ENCODE measurements at places on chromosomes 11 and 22.

GRCh38 chr11:84173078-84173477 lies 886.9 kb upstream of the CCDC90B start:
- no peak for DNase-seq

DNA sequence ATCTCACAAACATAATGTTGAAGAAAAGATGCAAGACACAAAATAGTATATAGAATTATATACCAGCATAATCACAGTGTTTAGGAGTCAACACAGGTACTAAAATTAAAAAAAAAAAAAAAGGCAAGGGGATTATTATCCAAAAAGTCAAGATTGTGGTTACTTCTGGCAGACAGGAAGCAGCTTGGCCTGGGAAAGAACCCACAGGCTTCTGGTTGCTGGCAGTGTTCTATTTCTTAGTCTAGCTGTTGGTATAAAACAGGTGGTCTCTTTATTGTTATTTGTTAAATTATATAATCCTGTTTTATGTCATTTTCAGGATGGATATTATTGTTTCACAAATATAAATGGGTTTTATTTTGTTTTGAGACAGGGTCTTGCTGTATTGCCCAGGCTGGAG lies 54.0 kb downstream of the C11orf58 start:
- no peak for DNase-seq

DNA sequence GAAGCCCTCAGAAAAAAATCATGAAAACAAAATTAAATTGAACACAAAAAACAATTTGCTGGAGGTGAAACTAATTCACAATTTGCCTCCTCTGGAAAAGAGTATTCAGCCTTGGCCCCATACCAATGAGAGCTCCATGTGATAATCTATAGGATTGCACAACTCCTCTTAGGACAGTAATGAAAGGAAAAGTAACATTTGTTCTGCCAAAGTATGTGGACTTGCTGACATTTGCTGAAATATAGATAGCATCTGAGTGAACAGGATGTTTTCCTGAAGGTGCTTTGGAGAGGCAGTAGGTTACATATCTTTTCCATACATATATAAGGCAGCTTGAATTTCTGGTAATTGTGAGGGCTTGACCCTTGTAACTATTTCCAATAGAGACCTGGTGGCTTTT lies 122.8 kb downstream of the OR4C45 start:
- DNase-seq = no peak

DNA sequence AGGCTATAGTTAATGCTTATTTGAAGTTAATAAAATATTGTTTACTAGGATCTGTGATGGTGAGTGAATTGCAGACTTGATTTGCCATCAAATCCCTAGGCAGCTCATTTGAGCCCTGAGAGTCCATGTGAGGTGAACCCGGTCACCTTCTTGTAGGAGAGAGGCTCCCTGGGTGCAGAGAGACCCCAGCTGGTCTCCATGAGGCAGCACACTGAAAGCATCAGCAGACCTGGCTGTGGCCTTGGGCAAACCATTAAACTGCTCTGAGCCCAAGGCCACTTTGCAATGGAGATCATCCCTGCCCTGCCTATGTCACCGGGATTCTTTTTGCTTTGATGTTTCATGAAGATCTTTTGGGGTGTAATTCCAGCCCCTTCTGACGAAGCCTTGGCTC lies 125.2 kb downstream of the MICAL2 start:
- no peak for DNase-seq

DNA sequence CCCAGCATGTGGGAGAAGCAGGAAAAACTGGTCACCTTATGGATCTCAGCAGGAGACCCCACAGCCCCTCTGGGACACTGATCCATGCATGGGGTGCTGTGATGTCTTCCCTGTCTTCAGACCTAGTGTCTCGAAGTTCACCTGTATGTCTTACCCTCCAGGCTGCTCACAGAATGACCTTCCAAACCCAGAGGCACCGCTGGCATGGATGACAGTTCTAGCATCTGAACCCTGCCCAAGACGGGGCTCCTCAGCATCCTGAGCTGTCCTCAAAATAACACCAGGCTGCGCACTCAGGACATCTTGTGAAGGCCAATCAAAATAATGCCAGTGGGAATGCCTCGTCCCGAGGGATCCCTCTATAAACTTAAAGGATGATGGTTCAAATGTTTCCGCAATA lies 824.9 kb downstream of the TBC1D22A start:
- DNase-seq = no peak

DNA sequence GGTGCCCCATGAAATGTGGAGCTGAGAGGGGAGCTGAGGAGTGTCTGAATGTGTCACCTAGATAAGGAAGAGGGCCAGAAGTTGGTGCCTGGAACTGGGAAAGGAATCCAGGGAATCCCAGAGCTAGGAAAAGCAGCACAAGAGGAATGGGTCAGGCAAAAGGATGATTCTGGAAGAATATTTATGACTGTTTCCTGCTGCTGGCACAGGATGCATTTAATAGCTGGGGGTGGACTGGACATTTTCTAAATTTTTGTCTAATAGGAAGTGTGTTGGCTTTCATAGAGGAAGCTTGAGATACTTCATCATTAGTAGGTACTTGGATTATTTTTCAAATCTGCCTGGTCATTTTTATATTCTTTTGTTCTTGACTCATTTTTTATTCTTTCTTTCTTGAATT lies 17.4 kb upstream of the MRGPRX2 start:
- no peak for DNase-seq

GRCh38 chr11:85028329-85029101 lies 598.6 kb downstream of the DLG2 start:
- DNase-seq = no peak

GRCh38 chr11:117519170-117519569 lies 191.5 kb downstream of the CEP164 start:
- DNase-seq = no peak

DNA sequence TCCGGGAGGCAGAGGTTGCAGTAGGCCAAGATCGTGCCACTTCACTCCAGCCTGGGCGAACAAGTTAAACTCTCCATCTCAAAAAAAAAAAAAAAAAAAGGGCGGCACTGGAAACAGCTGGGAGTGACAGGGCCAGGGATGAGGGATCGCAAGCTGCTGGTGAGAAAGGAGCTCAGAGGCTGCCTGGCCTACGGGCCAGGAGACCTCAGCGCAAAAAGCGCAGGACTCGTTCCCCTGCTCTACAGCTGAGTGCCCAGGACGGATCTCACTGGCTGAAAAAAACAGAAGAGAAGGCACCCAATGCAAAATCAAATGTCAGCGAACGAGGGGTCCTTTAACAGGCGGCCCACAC lies 650 bp upstream of the NUP50 start:
- no peak for DNase-seq

DNA sequence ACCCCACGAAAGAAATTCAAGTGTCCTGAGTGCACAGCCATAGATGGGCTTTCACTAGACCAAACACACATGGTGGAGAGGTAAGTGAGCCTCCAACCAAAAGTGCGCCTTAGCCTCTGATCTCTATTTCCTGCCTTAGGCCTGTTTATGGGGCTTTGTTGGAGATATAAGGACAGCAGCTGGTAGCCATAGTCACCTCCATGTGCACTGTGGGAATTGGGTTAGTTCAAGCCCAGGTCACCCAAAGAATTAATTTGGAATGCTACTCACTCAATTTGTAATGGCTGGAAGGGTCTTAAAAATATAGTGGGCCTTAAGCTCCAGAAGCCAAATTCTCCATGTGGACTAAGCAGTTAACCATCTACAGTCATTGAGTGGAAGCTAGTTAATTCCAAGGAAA lies 73.6 kb downstream of the ALX4 start:
- no peak for DNase-seq

GRCh38 chr11:116334596-116334995 lies 438.2 kb downstream of the BUD13 start:
- no peak for DNase-seq

DNA sequence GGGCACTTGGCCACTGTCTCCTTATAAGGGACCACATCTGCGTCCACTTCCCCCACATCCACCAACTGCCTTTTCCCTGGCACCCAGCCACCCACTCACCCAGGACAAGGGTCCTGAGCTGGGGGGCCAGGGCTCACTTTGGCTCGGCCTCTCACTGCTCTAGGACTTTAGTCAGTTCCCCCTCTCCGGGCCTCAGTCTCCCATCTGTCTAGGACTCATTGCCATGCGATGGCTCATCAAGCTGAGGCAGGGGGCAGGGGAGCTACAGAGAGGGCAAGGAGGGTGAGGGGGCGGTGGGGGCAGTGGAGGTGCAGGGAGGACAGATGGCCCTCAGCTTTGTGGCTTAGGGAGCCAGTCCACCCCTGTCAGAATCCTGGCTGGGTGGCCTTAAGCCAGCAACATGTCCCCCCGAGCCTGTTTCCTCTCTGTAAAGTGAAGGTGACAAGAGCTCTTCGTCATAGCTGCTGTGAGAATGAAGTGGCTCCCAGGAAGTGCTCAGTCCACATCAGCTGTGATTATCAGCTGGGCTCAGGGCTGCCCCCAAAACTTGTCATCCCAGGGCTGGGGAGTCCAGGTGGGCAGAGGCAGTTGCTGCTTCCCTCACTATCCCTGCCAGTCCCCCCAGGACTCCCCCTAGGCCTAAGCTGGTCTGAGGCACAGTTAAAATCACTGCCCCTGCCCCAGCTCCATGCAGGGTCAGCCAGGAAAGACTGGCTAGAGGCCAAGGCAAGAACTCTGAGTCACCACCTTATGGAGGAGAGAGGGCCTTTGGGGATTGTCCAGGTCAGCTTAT lies 14.9 kb downstream of the RAC2 start:
- DNase-seq = no peak

- no peak for DNase-seq
These were observed 287.4 kb upstream of the PDGFD start for GRCh38 chr11:104451197-104451893.

- no peak for DNase-seq
These were observed 1.0 kb downstream of the CTR9 start for GRCh38 chr11:10752061-10752460.

DNA sequence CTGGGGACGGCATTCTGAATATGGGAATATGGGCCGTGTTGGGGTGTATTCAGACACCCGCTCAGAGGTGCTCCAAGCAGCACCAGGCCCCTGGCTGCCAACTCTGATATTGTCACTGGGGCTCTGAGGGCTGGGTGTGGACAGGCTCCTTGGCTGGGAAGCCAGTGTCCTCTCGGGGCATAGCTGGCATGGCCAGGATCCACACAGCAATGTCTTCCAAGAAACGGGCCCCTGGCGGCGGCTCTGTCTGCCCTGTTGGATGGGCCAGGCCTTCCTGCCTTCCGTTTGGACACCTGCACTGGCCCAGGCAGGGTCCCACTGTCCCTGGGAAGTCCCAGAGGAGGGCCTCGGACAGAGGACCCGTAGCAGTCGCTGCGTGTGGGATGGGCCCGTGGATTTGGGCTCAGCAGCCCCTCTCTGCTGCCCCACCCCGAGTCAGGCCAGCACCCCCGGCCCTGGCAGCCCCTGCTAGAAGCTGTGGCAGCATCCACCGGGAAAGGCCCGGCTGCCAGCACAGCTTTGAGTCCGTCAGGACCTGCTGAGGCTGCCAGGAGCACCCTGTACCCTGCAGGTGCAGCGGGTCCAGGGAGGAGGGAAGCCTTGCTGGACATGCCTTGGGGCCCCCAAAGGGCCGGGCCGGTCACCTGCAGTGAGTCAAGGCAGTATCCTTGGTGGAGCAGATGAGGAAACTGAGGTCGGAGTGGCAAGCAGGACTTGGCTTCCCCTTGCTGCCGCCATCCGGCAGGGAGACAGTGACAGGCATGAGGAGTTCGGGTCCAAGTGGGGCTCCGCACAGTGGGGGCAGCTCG lies 4.1 kb downstream of the PANX2 start:
- DNase-seq = no peak

DNA sequence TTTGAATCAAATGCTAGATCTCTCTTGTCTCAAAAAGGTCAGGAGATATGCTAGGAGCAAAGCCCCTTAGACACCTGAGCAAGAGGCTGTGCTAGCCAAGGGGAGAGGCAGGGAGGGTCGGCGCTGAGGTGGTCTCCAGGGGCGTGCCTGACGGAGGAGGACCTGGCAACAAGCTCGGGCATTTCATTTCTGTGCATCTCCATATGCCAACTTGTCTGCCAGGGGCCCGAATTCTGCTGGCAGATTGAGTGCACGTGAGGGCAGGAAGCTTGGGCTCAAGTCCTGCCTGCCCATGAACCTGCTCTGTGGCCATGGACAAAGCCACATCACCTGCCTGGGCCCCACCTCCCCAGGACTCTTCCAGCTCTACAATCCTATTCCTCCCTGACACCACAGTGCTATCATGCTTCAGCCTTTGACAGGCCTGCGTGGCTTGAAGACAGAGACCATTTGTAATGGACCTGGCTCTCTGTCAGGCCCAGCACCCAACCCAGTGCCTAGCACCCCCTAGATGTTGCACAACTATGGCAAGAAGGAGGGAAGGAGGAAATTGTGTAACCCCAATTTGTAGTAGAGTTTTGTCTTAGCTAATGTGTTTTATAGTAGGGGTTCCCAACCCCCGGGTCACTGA lies 16.3 kb upstream of the VSIG10L2 start:
- DNase-seq = no peak

- no peak for DNase-seq
These were observed 319.3 kb downstream of the DCDC1 start for GRCh38 chr11:31050061-31050765.

DNA sequence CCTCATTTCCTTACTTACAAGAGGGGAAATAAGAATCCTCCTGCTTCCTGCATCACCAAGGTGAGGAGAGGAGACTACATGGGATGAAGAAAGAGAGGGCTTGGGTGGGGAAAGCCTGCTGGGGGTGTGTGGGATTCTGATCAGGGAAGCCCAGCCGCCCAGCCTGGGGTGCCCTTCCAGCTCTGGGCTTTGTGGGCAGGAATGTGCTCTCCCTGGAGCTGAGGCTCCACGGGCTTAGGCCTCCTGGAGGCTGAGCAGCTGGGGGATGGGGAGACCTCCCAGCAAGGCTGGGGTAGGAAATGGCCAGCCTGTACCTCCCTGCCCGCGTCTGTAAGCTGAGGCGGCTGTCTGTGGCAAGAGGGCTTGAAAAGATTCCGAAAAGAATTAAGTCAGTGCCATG lies 206.1 kb downstream of the GRIK4 start:
- DNase-seq = no peak

- DNase-seq = no peak
These were observed 97.8 kb upstream of the CSNK2A3 start for GRCh38 chr11:11450744-11451362.

DNA sequence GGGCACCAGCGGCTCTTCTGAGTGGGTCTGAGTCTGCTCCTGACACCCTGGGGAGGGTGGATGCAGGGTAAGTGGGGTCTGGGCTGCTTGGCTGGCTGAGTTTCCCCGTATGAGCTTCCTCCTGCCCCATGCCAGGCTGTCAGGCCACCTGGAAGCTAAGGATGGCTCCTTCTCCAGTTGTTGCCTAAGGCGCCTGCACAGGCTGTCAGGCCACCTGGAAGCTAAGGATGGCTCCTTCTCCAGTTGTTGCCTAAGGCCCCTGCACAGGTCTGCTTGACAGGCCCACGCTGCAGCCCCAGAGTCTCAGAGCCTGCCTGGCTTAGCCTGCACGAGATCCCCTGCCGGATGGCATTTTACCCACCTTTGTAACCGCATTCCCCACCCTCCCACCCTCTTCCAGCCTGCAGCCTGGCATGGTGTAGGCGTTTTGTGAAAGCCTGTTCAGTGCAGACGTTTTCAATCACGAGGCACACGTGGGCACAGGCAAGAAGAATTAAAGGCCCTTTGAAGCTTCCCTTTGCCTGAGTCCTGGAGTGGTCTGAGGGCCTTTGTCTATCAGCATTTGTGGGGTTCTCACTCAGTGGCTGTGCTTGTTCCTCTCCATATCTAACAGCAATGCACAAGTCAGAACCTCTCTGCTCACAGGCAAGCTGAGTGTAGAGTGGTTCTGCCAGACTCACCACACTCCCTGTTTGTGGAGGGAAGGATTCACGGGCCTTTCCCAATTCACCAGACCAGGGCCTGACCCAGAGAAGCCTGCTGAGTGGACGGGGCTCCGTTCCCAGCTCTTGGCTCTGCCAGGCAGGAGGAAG lies 40.2 kb upstream of the B3GAT1 start:
- no peak for DNase-seq

GRCh38 chr11:131823772-131824171 lies 453.4 kb downstream of the NTM start:
- DNase-seq = no peak

GRCh38 chr22:50621356-50621880 lies 6.5 kb downstream of the ARSA start:
- peak; percentile 21 for DNase-seq

Measured in NCI-H2029 treated with DMSO at 0.1 percent for 48 hours (cell line).